ENCODE measurements at places on chromosomes 3 and 15.

DNA sequence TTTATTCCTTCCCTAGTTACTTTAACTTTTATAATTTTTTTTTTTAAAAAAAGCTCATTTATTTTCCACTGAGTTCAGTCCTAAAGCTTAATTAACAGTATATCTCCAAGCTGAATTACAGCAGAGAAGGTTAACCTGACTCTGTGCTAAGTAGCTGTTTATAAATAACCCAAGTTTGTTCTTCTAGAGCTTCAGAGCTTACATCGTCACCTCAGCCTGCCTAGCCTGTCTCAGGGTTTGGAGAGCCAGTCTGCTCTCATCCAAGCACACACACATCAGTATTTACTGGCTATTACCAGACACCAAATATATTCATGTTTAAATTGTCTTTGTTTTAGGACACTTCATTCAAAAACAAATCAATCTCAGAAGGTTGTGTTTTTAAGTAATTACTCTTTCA is 154.9 kb downstream of the CDIN1 start:
- DNase-seq = no peak

DNA sequence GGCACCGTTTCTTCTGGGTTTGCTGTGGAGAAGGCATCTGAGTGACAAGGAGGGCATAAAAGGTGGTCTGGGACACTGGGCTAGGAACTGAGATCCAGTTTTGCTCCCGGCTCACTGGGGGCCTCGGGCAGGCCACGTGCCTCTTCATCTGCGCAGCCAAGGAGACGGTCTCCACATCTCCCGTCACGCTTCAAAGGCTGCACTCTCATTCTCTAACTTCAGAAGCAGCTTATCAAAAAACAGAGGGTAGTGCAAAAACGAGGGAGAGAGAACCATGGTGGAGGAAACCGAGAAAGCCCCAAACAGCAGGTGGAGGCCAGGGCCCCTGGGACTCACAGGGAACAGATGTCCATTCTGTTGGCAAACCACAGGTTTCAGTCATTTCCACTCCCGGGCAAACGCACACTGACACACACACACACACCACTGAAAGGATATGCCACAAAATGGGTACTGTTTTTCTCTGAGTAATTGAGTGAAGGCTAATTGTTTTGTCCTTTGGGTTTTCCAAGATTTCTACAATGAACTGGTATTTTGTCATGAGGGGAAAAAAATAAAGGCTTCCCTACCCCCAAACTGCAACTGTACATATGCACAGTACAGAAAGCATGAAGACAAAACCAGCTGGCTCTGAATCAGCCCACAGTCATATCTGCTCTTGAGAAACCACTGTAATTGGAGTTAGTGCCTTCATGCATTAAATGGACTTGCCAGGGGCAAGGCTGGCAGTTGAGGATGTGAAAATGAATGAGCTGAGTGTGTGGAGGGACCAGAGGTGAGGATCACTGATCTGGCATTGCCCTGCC is 71.9 kb downstream of the MGLL start:
- DNase-seq = peak; percentile 85

- no peak for DNase-seq
These were observed 96.7 kb downstream of the LRTM1 start for GRCh38 chr3:54831112-54831511.

DNA sequence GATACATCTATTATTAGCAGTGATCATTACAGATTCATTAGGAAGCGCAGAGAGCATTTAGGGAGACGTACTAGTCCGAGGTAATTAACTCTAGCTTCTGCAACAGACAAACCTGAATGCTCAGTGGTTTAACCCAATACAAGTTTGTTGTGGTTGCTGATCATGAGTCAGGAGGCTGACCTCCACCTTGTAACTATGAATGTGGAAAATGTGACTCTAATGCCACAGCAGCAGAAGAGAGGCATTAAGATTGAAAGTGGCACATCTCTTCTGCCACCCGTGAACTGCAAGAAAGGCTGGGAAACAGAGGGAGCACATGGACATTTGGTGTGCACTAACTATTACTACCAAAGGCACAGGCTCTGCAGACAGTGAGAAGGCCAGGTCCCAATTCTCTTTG is 71.2 kb upstream of the C3orf80 start:
- peak; percentile 29 for DNase-seq

DNA sequence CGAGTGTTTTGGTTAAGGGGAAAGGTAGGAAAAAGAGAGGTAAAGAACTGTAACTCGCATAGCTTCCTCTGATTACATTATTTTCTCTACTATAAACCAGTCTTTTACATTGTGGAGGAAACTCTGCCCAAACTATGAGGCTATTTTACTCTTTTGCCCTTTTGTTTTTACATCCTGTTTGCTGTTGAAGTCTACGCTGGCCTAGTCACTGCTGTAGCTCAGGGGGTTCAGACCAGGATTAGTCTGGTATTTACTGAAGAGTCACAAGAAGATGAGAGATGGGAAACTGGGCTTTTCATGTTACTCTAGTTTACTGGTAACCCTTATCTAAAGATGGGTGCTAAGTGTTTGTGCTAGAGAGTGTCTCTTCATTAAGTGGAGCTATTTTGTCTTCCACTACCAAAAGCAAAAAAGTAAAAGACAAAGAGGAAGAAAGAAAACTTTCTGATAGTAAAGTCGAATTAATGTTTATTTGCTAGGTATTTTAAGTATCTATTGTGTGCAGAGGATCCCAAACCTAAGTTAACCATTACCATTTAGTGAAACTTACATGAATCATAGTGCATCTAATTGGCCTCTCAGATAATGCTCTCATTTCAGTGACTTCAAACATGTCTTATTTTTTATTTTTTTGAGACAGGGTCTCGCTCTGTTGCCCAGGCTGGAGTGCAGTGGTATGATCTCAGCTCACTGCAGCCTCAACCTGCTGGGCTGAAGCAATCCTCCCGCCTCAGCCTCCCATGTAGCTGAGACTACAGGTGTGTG is 10.9 kb downstream of the RARB start:
- no peak for DNase-seq

DNA sequence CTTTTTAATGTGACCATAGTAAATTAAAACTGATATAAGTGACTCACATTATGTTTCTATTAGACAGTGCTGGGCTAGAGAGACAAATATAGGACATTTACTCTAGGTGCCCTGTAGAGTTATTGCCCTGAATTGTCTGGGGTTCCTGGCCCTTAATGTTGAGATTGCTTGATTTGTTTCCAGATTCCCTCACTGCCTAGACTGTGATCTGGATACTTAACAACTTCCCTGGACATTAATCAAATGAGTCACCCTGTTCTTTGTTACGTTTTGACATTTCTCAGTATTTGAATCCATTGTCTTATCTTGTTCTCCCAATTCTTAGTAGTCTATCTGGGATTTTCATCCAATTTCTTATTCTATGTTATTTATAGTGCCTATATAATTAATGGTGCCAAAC is 65.8 kb downstream of the DTWD1 start:
- DNase-seq = peak; percentile 59

DNA sequence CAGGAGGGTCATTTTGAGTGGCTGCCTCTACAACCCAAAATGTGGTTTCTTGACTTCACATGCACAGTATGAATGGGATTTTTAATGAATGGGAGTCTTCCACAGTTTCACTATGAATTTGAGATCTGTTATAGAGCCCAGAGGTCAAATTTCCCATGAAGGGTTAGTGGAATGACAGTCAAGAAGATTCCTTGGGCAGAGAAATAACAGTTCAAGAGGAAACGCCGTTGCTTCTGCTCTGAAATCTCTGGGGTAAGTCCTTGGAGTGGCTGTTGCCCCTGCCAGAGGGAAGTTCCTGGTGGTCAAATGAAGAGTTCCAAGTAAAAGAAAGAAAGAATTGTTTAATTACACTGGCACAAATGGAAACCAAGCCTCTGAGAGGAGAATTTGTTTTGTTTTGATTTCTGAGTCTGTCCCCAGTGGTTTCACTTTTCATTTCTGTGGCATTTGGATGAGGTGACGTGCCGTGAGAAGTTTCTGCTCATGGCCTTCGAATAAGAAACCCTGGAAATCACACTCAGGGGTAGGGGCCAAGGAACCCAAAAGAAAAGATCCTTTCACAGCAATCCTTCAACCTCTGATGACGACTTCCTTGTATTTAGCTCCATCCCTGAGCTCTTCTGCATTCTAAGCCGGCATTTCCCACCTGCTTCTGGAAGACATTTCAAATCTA is 77.5 kb upstream of the IL12A start:
- DNase-seq = no peak

DNA sequence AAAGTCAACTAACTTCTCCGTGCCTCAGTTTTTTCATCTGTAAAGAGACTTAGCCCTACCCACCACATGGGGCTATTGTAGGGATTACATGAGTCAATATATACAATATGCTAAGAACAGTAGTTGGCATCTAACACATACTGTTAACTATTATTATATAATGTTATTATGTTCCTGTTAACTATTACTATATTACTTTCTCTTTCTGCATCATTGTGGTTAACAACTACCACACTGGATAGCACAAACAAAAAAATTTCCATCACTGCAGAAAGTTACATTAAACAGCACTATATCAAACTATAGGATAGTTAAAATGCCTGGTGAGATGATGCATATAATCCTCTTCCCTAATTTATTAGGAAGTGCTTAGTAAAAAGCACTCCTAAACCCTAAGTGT is 23.7 kb downstream of the STAG1 start:
- DNase-seq = no peak

DNA sequence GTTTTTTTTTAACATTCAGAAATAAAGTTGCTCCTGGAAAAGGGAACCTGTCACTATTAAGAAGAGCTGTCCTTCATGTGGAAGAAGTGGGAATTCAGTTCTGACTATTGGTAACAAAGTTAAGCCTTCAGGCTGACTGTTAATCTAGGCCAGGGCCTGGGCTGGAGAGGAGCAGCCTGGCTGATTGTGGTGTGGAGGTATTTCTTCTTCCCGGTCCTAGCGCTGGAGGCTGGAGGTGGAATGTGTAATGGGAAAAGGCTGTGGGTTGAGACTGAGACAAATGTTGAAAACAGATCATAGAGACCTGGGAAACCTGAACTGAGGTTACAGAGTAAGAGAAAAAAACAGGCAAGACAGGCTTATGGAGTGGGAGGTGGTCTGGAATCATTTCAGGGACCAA is 23.8 kb upstream of the SH3BP5 start:
- peak; percentile 57 for DNase-seq

- no peak for DNase-seq
These were observed 17.0 kb downstream of the DTWD1 start for GRCh38 chr15:49637857-49638256.

DNA sequence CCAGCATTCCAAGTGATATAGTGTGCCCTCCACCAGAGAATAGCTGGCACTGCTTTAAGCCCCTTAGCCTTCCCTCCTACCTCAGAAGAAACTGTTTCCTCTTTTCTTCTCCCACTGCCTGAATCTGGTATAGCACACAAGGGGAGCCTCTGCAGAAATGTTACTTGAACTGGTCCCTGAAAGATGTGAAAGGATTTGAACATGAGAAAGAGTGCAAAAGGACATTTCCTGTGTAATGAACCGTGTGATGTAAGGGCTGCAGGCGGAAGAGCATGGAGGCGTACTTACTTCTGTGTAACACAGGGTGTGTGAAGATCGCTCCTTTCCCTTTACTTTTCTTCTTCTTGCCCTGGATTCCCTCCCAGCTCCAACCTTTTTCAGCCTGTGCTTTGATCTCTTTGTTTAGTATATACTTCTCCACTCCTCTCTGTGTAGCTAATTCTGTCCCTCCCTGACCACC is 8.4 kb downstream of the TMOD3 start:
- peak; percentile 31 for DNase-seq

DNA sequence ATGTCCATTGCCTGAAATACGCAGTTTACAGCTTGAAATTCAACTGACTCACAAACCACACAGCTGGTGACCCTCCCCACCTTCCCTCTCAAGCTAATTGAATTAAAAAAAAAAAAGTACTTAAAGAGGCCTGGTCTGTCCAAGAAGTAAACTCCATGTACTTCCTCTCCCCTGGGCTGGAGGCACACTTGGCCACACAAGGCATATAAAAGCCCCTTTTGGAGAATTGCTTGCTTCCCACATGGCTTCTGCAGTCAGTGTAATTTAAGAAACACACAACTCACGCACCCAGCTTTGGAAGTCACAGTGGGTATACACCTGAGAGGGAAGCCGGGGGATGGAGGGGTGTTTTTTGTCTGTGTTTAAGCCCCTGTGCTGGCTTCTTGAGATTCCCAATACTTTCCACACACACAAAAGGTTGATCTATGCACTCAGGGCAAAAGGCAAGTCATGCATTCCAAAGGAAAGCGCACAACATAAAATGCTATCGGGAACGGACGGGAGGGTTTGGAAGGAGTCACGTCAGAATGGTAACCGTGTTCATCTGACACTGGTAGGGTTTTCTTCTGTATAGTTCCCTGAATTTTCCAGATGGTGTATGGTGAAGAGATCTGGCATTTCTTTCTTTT is 106.6 kb upstream of the ALDH1A3 start:
- DNase-seq = peak; percentile 10

DNA sequence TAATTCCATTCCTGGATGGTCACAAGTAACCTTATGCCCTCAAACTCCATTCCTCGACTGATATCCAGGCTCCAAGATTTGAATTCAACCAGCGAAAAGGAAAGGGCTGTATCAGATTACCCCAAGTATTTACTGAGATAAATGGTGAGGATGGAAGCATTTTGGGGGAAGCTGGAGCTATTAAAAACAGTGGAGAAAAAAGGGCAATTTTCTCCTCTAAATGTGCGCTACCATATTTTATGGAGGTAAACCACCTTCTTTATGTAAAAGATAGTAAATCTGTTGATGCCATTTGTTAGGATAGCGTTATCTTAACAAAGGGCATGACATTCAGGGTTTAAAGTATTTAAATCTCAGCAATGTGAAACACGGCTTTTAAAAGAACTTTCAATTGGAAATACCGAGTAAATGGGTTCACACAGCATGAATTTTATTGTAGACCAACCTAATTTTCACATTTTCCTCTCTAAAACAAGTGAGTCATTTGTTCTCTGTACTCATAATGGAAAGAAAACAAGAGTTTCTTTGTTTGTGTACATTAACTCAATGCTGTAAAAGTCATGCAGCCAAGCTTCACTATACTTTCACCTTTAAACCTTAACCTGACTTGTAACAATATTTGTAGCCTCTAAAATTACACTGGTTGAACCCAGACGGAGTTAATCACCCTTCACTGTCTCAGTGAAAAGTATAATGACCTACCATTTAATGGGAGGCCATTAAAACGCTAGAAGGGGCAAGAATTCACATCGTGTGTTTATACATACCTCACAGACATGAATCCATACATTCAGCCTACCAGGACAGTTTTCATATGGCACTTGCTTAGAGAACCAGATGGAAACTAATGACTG is 773.4 kb downstream of the ROBO1 start:
- DNase-seq = no peak

DNA sequence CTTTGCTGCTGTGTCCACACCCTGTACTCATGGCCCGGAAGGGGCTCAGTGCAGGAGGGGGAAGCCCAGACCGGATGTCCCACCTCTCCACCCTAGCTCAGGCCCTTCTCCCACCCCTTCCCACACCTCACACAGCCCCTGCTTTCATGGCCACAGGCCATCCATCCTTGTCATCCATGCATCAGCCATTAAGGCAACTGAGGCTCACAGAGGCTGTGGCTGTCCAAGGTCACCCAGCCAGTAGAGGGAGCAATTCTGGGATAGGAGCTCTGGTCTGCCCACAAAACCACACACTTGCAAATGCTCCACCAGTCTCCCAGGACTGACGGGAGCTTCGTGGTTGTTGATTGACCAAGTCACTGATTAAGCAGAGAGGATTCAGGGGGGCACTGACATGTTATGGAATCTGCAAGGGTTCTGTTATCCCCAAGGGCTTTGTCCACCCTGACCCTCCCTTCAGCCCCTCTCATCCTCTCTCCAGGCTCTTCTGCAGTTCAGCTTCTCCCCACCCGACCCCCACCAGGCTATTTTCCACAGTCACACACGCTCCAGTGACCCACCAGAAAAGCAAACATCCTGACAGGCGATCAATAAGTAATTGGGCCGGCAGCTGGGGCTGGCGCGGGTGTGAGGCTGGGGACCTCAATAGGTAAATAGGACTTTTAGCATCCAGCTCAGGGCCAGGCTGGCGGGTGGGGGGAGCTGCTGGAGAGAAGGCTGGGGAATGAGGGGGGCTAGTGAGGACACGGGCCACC is 15.1 kb downstream of the LINGO1 start:
- DNase-seq = peak; percentile 27

Measured in EH (cell line).